ENCODE measurements at places on chromosomes 2 and 18.

GRCh38 chr18:50159654-50160046, 35.3 kb downstream of the MYO5B start:
- no peak for DNase-seq

- no peak for DNase-seq
Measured at GRCh38 chr18:49041435-49042245, 90.9 kb upstream of the SMAD7 start.

DNA sequence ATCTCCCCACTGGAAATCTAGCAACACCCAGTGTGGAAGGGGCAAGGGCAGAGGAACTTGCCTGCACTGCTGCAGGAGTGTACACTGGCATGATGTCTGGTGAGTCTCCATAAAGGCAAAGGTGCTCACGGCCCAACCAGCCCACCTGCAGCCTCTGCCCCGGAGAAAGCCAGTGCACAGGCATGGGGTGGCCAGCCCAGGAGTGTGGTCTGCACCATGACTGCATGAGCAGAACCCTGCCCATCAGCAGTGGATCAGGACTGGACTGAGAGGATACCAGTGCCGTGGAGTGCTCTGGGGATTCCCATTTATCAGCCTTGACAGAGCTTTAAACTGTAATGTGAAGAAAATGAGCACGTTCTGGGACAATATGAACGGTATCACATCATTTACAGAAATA, 342.6 kb upstream of the HS6ST1 start:
- no peak for DNase-seq

DNA sequence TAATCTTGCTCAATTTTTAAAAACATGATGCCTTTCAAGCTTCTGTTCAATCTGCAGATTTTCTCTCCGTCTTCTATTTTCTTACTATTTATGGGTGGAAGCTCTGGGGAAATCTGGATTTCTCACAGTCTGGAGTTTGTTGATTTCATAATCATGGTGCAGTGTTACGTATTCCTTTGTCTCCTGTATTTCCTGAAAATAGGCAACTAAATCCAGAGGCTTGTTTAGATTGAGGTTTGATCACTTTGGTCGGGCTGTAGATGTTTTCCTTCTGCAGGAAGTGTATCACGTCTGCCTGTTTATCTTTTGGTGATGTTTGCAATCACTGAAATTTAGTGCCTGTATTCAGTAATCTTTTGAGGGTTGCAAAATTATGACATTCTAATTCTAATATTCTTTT, 487.7 kb downstream of the LRRTM4 start:
- DNase-seq: no peak

- no peak for DNase-seq
Measured at GRCh38 chr18:67331857-67332256, 184.7 kb downstream of the DSEL start.

All from left hindlimb (tissue), 1 donor.